ENCODE measurements at places on chromosomes 7 and 10.

DNA sequence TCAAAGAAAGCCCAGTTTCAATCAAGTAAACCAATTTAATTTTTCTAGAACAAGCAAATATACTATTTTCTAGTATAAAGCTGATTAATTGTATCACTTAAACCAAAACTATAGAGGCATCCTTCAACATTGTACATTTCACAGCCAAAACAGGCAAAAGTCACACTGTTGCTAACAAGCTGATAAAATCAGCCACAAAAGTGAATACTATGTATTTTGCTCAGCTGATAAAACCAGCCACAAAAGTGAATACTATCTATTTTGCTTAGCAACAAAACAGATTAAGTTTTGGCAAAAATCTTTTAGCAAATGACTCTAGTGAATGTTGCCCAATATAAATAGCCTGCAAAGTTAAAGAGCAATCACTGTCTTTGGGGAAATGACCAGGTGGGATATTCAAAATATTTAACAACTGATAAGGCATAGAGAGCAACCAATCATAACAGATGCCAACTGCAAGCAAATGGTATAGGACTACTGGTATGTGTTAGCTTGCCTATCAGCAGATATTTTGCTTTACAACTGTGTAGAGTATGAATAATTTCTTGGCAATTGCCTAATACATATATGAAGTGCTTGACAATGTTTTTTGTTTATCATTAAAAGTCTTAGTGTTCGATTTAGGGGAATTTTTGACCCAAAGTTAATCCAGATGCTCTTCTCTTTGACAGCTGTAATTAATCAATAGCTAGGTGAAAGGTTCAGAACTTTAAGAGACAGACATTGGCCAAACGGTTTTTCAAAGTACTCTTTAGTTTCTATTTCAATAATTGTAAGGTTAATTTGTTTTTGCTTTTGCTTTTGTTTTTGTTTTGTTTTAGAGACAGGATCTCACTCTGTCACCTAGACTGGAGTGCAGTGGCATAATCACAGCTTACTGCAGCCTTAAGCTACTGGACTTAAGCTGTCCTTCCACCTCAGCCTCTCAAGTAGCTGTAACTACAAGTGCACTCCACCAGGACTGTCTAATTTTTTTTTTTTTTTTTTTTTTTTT, 44.4 kb upstream of the SP4 start:
- no peak for DNase-seq

DNA sequence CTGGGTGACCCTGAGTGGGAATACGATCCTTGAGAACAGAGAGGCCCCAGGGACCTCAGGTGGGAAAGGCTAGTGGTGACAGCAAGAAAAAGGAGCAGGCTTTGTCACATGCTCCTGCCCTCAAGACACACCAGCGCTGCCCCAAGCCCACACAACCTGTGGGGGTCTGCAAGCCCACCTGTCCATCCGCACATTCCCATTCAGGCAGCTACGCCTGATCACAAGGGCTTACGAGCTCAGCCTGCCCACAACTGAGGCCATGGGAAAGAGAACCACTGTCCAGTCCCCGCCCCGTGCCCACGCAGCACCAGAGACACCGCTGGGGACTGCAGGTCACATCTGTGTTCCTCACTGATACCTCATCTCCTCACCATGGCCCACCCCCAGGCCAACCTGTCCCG, 26.7 kb downstream of the EBF3 start:
- no peak for DNase-seq

GRCh38 chr10:130354976-130355795, 219.0 kb downstream of the GLRX3 start:
- no peak for DNase-seq

GRCh38 chr7:90717296-90718060, 121.4 kb downstream of the CDK14 start:
- no peak for DNase-seq

DNA sequence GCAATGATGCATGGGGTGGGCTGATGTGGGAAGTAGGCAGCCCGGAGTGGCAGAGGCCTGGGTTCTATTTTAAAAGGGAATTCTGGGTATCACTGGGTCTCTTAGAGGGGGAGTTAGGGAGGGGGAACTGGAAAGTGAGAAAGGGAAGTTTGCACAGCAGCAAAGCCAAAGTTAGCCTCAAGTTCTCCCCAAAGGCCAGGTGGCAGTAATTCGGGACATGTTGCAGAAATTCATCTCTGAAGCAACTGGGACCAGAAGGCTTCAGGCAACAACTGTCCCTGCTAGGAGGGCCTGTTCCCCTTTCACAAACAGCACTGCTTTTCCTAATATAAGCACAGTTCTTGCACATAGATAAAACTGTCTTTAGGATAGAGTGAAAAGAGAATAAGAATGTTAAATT, 67.4 kb downstream of the NOD1 start:
- DNase-seq: no peak

DNA sequence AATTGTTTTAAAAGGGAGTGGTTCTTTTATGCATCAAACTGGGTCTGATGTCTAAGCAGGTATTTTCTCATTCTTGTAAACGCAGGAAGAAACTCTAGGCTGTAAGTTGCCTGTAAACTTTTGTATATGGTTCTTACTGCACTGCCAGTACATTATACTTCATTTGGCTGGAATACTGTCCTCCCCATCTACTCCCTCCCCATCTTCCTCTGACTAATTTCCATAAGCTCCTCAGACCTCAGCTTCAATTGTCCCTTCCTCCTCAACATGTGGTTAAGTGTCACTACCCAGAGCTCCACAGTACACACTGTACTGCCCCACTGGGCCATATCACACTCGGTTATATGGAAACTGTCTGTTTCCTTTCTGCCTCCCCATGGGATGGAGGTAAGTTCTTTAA, 161.4 kb upstream of the MDFIC start:
- DNase-seq: no peak

- DNase-seq: no peak
These were observed 139.9 kb downstream of the SH3PXD2A start for GRCh38 chr10:103715430-103715829.

DNA sequence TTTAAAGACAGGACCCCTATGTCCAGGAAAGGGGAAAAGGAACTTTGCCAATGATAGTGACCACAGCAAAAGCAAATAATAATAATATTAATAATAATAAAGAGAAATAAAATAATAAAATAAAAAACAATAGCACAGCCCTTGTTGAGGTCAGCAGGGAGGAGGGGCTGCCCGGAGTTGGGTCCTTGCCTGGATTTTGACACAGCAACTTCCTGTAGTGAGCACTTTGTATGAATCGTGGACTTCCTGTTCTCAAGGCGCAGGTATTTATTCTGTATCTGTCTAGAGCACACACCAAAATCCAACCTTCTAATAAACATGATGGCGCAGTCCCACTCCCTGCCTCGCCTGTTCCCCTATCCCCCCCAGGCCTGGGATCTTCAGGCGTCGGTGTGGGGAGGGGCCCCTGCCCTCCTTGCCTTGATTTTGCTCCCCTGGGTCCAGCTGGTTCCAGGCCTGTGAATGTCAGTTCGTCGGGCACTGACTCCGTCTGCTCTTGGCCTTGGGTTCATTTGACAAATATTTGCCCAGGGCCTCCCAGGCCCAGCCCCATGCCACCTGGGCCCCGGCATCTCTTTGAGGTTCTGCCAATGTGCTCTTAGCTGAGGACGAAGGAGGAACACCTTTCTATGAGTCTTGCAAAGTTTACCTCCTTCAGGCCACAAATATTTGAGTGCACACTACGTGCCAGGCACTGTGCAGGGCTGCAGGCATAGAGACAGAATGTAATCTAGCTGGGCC, 13.9 kb downstream of the TRIM8 start:
- no peak for DNase-seq

GRCh38 chr10:118882741-118883140, 128.0 kb upstream of the CACUL1 start:
- DNase-seq: no peak

- DNase-seq: no peak
These were observed 12.9 kb downstream of the SEC31B start for GRCh38 chr10:100506596-100507356.

- DNase-seq: no peak
These were observed 5.6 kb upstream of the AIFM2 start for GRCh38 chr10:70137927-70138883.

GRCh38 chr7:75050501-75050900, 23.1 kb downstream of the RCC1L start:
- DNase-seq: no peak

DNA sequence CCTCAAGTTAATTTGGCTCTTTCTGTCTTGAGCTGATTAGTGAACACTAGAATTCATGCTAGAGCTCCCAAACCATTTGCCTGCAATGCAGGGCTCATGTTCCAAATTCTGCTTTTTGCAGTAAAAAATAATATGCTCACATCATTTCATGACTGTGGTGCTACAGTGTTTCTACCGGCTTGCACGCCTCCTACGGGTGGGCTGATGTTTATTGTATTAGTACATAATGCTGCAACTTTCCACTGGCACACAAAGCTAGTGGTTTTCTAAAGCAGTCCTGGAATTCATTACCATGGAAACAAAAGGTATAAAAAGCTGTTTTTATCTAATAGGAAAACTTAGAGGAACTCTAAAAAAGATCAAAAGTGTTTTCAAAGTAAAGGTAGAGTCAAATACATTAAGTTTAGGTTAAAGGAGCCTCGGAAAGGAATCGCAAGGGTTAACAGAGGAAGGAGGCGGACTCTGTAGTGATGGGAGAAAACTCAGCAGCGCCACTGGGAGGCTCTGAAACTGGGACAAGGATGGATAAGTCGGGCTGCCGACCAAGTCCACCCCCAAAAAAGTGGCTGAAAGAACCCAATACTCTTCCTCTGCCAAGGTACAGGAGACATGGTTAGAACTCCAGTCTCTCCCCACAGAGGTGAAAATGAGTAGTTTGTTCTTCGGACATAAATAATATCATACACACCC, 25.9 kb downstream of the GRM8 start:
- no peak for DNase-seq

- DNase-seq: no peak
These were observed 4.5 kb upstream of the ZEB1 start for GRCh38 chr10:31314256-31315150.

DNA sequence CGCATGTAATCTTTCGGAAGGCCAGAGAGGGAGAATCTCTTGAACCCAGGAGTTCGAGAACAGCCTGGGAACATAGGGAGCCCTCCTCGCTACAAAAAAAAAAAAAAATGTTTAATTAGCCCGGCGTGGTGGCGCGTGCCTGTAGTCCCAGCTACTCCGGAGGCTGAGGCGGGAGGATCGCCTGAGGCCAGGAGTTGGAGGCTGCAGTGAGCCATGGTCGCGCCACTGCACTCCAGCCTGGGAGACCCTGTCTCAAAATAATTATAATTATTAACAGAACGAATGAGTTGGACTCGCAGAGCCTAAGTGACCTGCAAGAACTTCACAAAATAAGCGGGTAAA, 794 bp downstream of the PCGF6 start:
- no peak for DNase-seq

DNA sequence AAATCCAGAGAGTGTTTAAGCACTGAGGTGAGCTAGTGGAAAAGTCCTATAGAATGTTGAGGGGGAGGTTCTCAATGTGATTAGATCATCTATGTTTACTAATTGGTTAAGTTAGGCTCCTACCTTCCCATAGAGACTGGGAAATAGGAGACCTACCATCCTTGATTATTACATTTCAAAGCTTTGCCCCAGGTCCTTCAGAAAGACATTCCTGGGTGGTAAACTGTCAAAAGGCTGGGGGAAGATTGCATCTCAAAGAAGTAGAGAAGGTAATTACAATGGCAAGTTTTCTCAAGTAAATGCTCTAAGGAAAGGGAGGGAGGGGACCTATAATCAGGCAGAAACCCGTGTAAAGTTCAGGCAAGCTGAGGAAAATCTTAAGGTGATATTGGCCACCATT, 247.8 kb upstream of the SMIM30 start:
- no peak for DNase-seq

DNA sequence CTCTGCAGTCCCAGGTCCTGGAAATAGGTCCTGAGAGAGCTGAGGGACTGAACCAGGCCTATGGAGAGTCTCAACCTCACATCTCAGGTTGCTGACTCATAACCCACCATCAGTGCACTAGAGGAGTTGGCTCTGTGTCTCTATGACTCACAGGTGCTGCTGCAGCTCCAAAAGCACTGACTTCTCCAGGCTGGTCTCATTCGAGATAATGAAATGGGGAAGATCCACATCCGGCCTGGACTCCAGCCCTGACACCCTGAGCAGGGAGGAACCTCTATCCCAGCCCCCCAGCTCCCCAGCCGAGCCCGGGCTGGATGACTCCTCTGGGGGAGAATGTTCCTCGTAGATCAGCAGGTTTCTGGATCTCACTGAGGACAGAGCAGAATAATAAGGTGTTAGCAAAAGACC, 35.5 kb upstream of the DGKI start:
- no peak for DNase-seq

GRCh38 chr10:71631007-71631861, 88.3 kb downstream of the C10orf105 start:
- DNase-seq: no peak

DNA sequence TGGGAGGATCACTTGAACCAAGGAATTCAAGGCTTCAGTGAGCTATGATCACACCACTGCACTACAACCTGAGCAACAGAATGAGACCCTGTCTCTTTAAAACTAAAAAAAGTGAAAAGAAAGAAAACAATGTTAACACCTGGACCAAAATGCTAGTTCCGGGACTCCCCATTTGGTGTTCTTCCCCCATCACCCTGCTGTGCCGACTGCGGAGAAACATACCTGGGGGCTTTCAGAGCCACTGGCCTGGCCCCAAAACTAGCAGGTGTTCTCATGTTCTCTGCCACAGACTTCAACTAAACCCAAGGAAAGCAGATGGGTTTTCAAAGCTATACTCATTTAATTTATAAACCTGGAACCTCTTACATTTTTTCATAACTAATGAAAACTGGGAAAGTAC, 250.9 kb downstream of the KIAA1217 start:
- no peak for DNase-seq

DNA sequence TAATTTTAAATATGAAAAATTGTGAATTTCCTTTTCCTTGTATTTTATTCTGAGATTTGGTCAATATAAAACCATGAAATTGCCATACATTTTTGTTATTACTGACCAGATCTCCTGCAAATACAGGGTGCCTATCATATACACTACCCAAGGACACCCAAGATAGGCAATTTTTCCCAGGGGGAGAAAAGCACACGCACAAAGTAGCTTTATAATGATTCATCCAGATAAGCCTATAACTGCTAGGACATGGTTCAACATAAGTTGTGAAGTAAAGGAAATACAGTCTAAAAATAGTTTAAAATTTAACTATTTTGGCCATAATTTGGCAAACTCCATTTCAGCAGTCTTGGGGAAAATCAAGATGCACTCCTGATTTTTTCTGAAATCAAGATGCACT, 4.8 kb downstream of the RUFY2 start:
- no peak for DNase-seq

- DNase-seq: no peak
These were observed 94.5 kb downstream of the INPP5A start for GRCh38 chr10:132632091-132632561.

- no peak for DNase-seq
These were observed 252.2 kb downstream of the GALNT17 start for GRCh38 chr7:71384094-71384493.

DNA sequence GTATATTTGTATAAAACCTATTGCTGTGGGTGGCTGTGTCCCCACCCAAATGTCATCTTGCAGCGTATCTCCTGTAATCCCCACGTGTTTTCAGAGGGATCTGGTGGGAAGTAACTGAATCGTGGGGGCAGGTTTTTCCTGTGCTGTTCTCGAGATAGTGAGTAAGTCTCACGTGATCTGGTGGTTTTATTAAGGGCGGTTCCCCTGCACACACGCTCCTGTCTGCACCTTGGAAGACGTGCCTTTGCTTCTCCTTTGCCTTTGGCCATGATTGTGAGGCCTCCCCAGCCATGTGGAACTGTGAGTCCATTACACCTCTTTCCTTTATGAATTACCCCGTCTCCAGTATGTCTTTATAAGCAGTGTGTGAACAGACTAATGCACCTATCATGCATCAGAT, 97.6 kb downstream of the DYNC2I1 start:
- no peak for DNase-seq

GRCh38 chr7:128874140-128875031, 11.7 kb downstream of the ATP6V1F start:
- no peak for DNase-seq
